Colonic mucosa (tissue), 4 donors: ENCODE measurements at places on chromosomes 11 and 22. TPM values are rescaled to one million over a fixed set of nuclear protein-coding genes. Genes with fewer than 3 reads are reported as not detected.

Gene LRP4
- total RNA-seq, result 23.6 TPM

Gene BTG4
- total RNA-seq, result not detected

Gene GAL3ST3
- total RNA-seq, result not detected

Gene CARD18
- total RNA-seq, result not detected

Gene HPX
- total RNA-seq, result 1.8 TPM

Gene MPPED2
- total RNA-seq, result 0.57 TPM

Gene NCR3LG1
- total RNA-seq, result 11.3 TPM

Gene METTL15
- 22.1 TPM for total RNA-seq

Gene PDE3B
- 23.6 TPM for total RNA-seq
